ENCODE measurements at places on chromosomes 5 and 9. TPM values are rescaled to one million over a fixed set of nuclear protein-coding genes. Genes with fewer than 3 reads are reported as not detected.

Gene TLR4
- total RNA-seq = under 0.01 TPM

Gene CACNA1B
- not detected for total RNA-seq

Gene SLC4A9
- total RNA-seq = 0.07 TPM

Gene DAPK1
- 7.2 TPM for total RNA-seq

Gene SLC46A2
- total RNA-seq = not detected

Gene FAM221B
- not detected for total RNA-seq

Gene SPEF2
- total RNA-seq = 2.3 TPM

Gene ZCCHC7
- 25.3 TPM for total RNA-seq

Gene KCNV2
- not detected for total RNA-seq

Gene PCDHGA4
- total RNA-seq = 1.8 TPM

Gene INSL6
- not detected for total RNA-seq

Gene SLC6A18
- not detected for total RNA-seq

Gene CBY3
- not detected for total RNA-seq

Gene ATP10B
- 15.2 TPM for total RNA-seq

Gene NUTM2F
- not detected for total RNA-seq

Gene INSL4
- total RNA-seq = not detected

Gene FBXW5
- total RNA-seq = 164 TPM

Gene MCTP1
- total RNA-seq = 12.3 TPM

Gene SPINK13
- not detected for total RNA-seq

Gene SYNPO
- 1.4 TPM for total RNA-seq

Gene SHLD3
- 5.8 TPM for total RNA-seq

Gene SEMA5A
- total RNA-seq = 1.8 TPM

Gene EDIL3
- total RNA-seq = 0.68 TPM

Gene PDE6A
- not detected for total RNA-seq

Gene DMRTA1
- 5.5 TPM for total RNA-seq

All from nasal cavity respiratory epithelium epithelial cell of viscerocranial mucosa (primary cell).